ENCODE measurements at places on chromosomes 6 and 20.

DNA sequence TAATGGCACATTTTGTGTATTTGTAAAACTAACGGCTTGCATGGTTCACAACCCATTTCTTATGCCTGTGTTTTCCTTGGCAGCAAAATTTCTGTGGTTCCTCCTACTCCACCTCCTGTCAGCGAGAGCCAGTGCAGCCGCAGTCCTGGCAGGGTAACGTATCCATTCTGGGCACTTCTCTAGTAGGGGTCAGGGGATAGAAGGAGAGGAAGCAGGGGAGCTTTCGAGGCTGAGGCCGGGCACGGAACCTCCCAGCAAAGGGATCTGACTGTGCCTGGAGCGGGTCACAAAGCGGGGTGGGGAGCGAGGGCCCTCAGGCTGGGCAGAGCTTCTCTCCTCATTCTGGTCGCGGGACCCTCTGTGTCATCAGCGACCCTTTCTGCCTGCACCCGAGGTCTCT is 58.4 kb downstream of the SYTL3 start:
- DNase-seq = no peak

- peak; percentile 52 for DNase-seq
Observed at GRCh38 chr6:16130932-16131387, 2.1 kb downstream of the MYLIP start.

DNA sequence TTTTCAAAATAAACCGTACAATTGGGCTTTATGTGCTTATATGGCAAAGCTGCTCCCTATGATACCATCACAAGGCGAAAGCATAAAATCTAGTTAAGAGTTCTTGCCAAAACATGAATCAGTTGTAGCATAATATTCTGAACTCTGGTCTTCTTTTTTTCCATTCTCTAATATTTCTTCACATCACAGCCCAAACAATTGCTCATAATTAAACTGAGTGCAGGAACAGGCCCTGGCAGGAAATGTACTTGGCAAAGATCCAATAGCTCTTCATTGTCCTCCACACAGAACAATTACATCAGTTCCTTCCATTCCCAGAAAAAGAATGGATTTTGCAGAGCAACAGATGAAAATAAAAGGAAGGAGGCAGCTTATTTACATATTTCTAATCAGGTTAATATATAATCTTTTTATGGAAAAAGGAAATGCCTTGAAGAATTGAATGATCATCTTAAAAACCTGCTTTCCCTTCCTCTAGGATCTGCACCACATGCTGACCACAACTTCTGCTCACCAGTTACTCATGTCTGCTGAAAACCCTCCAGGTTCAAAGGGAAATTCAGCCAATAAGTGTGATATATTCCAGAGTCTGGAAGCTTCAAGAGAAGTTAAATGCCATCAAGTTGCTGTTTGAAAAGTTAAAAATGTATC is 123.3 kb upstream of the COL21A1 start:
- peak; percentile 90 for DNase-seq

GRCh38 chr20:41300886-41301285 is 16.6 kb downstream of the ZHX3 start:
- no peak for DNase-seq

- DNase-seq = no peak
Observed at GRCh38 chr6:47809873-47810272, 28.0 kb downstream of the OPN5 start.

GRCh38 chr6:158191032-158191431 is 22.9 kb downstream of the GTF2H5 start:
- DNase-seq = no peak

DNA sequence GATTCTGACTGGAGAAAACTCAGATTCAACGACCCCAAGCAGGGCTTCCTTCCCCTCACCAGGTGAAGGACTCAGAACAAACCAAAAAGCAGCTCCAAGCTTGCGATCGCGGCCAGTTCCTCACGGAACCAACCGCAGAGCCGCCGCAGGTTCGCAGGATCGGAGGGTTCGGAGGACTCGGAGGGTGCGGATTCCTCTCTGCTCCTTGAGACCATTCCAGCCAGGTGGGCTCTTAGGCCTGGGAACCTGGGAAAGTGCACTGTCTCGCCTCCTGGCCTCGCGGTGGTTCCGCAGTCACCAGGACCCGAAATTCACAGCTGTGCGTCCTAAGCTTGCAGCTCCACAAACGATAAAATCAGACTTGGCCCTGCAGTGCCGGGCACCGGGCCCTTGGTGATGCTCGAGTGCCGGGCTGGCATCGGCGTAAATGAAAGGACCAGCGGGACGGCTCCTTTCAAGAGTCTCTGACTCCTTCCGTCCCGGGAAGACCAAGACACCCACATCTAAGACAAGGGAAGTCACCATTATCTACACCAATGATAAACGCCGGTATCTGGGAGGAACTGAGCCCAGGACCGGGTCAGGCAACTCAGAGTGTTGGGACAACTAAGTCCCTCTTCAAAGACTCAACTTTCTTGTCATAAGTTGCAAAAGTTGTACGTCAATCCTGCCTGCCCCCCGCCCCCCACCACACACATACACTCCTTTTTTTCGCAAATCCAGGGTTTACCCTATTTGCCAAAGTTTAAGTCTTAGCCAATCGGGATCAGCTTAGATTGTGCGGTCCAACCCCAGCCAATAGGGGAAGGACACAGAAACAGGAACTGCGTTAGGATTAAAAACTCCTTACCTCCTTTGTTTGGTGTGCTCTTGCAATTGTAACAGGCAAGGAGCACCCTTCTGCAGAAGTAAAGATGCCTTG is 69.8 kb upstream of the PRSS16 start:
- peak; percentile 56 for DNase-seq

DNA sequence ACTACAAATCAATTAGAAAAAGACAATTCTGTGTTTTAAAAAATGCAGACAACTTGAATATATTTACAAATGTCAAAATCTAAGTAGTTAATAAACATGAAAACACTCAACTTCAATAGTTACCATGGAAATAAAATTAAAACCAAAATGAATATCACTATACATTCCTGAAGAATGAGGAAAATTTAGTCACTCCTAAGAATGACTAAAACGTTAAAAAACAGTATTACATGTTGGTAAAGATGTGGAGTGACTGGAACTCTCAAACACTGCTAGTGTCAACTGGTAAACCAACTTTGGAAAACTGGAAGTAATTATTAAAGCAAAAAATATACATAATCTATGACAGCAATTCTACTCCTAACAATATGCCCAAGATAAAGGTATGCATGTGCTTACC is 36.3 kb downstream of the AHI1 start:
- DNase-seq = no peak

GRCh38 chr6:14857001-14857400 is 388.9 kb upstream of the JARID2 start:
- DNase-seq = no peak

- no peak for DNase-seq
Observed at GRCh38 chr6:112579601-112580000, 232.5 kb downstream of the RFPL4B start.

DNA sequence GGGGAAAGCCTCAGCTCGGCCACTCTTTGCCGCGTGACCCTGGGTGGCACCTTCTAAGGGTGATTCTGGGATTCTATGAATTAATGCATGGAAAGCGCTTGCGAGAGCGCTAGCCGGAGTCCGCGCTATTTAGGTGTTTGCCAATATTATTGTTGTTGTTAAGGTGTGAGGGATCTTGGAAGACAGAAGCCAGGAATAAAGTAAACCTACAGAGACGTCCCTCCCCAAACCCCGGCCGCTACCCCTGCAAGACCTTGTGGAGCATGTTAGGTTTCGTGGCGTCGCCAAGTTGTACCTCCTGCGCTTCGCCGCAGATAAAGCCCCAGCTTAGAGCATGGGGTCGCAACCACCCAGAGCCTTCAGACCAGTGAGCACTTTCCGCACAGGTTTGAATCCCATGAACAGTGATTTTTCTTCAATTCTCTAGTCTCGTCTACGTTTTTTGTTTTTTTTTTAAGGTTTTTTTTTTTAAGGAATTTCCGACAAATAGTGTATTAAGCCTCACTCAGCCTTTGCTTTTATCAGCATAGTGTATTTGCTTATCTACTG is 16.9 kb upstream of the ZSCAN9 start:
- DNase-seq = no peak

DNA sequence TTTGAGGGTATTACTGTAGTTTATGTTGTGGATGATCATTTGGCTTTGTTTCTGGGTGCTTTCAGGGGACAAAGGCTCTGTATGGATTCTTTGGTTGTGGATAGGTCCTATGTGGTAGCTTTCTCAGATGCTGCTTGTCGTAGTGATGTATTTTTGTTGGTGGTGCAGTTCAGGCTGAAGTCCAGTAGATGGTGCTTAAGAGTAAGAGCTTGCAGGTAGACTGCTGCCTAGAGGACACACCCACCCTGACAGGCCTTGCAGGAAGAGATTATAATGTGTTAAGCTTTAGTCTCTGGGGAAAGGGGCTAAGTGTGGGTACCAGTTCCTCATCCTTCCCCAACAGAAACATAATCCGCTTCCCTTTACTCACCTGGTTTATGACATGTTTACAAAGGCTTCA is 62.6 kb upstream of the ADGRB3 start:
- DNase-seq = peak; percentile 52

DNA sequence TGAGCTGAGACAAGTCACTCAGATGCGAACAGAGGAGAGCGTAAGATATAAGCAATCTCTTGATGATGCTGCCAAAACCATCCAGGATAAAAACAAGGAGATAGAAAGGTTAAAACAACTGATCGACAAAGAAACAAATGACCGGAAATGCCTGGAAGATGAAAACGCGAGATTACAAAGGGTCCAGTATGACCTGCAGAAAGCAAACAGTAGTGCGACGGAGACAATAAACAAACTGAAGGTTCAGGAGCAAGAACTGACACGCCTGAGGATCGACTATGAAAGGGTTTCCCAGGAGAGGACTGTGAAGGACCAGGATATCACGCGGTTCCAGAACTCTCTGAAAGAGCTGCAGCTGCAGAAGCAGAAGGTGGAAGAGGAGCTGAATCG is 9.5 kb upstream of the SNRNP48 start:
- DNase-seq = no peak

DNA sequence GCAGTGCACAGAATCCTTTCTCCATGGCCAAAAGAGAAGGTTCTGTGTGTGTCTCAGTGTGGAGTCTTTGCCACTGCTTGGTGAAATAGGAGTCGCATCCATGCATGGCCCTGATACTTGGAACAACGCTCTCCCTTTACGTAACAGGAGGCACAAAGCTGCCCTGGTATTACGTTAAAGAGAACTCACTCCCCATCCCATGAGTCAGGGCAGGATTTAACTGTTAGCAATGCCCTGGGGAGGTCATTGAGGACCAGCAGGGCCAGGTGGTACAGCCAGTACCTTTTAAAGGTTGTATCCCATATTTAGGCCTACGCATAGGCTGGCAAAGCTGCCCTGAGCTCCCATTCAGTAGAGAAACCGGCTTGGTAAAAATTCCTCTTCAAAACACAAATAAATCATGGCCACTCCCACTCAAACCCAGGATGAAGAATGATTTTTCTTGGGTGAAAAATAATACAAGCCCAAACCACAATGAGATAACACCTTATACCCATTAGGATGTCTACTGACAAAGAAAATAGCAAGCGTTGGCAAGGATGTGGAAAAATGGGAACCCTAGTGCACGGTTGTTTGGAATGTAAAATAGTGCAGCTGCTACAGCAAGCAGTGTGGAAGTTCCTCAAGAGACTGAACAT is 37.1 kb downstream of the MYLK4 start:
- DNase-seq = no peak

DNA sequence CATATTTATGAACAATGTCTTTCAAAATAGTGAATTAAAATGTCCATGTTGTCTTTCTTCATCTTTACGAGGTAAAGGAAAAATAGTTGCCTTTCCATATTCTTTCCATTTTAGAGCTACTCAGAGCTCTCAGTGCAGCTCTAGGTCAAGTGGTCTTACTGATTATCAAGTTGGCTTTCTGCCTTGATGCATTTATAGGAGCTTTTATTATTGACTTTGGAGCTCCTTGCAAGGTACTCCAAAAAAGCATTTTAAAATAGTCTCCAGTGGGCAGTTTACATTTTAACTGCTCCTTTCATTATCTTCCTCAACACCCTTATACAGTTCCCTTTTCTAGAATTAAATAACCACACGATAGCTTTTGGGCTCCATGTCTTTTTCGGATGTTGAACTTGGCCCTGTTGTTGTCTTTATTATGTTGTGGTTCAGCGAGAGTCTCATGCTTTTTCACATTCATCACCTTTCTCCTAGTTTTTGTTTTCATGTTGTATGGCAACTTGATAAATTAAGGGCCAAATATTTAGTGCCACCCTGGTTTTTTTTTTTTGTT is 122.9 kb downstream of the CLIC5 start:
- DNase-seq = peak; percentile 6

GRCh38 chr20:17658648-17658993 is 23.4 kb downstream of the RRBP1 start:
- no peak for DNase-seq

GRCh38 chr6:144776031-144776819 is 491.1 kb downstream of the UTRN start:
- DNase-seq = no peak

GRCh38 chr6:69865126-69865525 is 1.2 kb upstream of the COL19A1 start:
- DNase-seq = no peak

- DNase-seq = no peak
Observed at GRCh38 chr6:132725947-132726607, 12.2 kb upstream of the VNN1 start.

- DNase-seq = no peak
Observed at GRCh38 chr6:124879110-124879991, 82.9 kb upstream of the RNF217 start.

DNA sequence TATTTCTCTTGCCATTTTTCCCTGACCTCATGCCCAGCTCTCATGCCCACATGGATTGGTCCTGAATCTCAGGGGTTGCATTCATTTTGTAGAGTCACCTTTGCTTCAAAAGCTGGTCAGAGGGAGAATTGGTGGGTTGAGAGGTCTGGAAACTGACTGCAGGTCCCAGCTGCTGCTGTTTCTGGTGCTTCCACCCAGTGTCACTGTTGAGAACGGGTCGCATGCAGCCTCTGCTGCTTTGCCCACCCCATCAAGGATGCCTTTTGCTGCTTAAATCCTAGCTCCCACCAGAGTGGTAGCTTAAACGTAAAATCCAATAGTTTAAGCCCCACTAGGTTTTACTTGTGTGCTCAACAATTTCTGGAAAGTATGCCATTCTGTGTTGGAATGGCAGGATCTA is 211.4 kb upstream of the TSHZ2 start:
- DNase-seq = no peak

All from NCI-H1105 (cell line).